Smooth muscle cell of trachea (primary cell): ENCODE measurements at places on chromosomes 6 and 20. TPM values are rescaled to one million over a fixed set of nuclear protein-coding genes. Genes with fewer than 3 reads are reported as not detected.

Gene ERVFRD-1
- total RNA-seq, result not detected in 2 replicates

Gene VIP
- total RNA-seq, result not detected in 2 replicates

Gene LKAAEAR1
- total RNA-seq, result not detected in 2 replicates

Gene POU5F1
- 0.33 TPM in 1 of 2 replicates, not detected in the other for total RNA-seq

Gene BPIFA1
- not detected in 2 replicates for total RNA-seq

Gene TP53TG5
- 0.50 TPM in 1 of 2 replicates, not detected in the other for total RNA-seq

Gene CSTF1
- 44.9 and 52.8 TPM in 2 replicates for total RNA-seq

Gene PCK1
- not detected in 2 replicates for total RNA-seq

Gene DLL1
- total RNA-seq, result 0.15 and 3.0 TPM in 2 replicates

Gene SUMO4
- total RNA-seq, result 1.7 and 3.2 TPM in 2 replicates

Gene CLPSL1
- total RNA-seq, result not detected in 2 replicates

Gene RIPOR3
- total RNA-seq, result 10.6 and 27.3 TPM in 2 replicates

Gene PNISR
- 64.5 and 100 TPM in 2 replicates for total RNA-seq

Gene RHAG
- not detected in 2 replicates for total RNA-seq

Gene RBM24
- 0.29 and 2.3 TPM in 2 replicates for total RNA-seq

Gene CTCFL
- total RNA-seq, result under 0.01 TPM in 1 of 2 replicates, not detected in the other

Gene C6orf15
- total RNA-seq, result not detected in 2 replicates
